ENCODE measurements at places on chromosomes 16 and 17. TPM values are rescaled to one million over a fixed set of nuclear protein-coding genes. Genes with fewer than 3 reads are reported as not detected.

Gene DGKE
- 6.6 TPM for total RNA-seq

Gene TP53TG3B
- total RNA-seq: not detected

Gene KRT222
- not detected for total RNA-seq

Gene KRTAP2-1
- total RNA-seq: not detected

Gene ZG16B
- not detected for total RNA-seq

Gene TMEM220
- total RNA-seq: 6.8 TPM

Gene SLFN14
- total RNA-seq: not detected

Gene RNF167
- total RNA-seq: 105 TPM

Gene GAS2L2
- not detected for total RNA-seq

Gene TBC1D3E
- not detected for total RNA-seq

Gene WSCD1
- total RNA-seq: 3.8 TPM

Gene GALR2
- not detected for total RNA-seq

Gene NOXO1
- total RNA-seq: 0.91 TPM

Gene OR4D1
- 0.11 TPM for total RNA-seq

Data from osteocyte (in vitro differentiated cells).